ENCODE measurements at places on chromosomes 2 and 18.

- DNase-seq = no peak
- H3K4me3 ChIP-seq = no peak overlapping the region
- no peaks in the 10 kb centered on the region for H3K36me3 ChIP-seq
- no peak overlapping the region for H3K27ac ChIP-seq
- H3K27me3 ChIP-seq = no peaks in the 10 kb centered on the region
These were observed 6.2 kb upstream of the SPEG start for GRCh38 chr2:219428469-219428868.

DNA sequence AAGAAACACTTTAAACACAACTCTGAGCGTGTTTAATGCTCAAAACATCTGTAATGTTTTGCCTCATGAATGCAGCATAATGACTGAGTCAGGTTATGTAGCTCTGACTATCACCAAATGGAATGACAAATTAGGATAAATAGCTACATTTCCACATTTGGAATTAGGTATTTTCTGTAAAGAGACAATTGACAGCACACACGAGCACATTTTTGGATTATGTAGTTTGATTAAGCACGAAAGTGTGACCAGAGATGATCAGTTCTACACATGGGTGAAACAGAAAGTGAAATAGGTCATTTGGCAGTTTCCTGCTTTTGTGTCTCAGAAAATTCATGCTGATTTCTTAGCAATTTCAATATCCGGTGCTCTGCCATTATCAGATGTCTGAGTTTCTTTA is 29.0 kb downstream of the LPIN1 start:
- no peak overlapping the region for H3K4me3 ChIP-seq
- no peak for DNase-seq
- H3K27me3 ChIP-seq = no peaks in the 10 kb centered on the region
- H3K36me3 ChIP-seq = peaks cover 23% of the 10 kb centered on the region
- H3K27ac ChIP-seq = no peak overlapping the region

GRCh38 chr2:28408764-28409599 is 16.3 kb downstream of the FOSL2 start:
- no peak for DNase-seq
- H3K4me3 ChIP-seq = peak overlapping the region; percentile 22
- peak overlapping the region; percentile 89 for H3K27ac ChIP-seq

- no peak for DNase-seq
- H3K27ac ChIP-seq = peak overlapping the region; percentile 23
- no peaks in the 10 kb centered on the region for H3K36me3 ChIP-seq
- H3K27me3 ChIP-seq = no peaks in the 10 kb centered on the region
- no peak overlapping the region for H3K4me3 ChIP-seq
These were observed 46.2 kb upstream of the NABP1 start for GRCh38 chr2:191631754-191632153.

GRCh38 chr2:134307334-134307733 is 53.5 kb downstream of the MGAT5 start:
- H3K27ac ChIP-seq = no peak overlapping the region
- H3K36me3 ChIP-seq = no peaks in the 10 kb centered on the region
- no peak overlapping the region for H3K4me3 ChIP-seq

GRCh38 chr2:86492048-86492453 is 50.9 kb downstream of the KDM3A start:
- no peaks in the 10 kb centered on the region for H3K27me3 ChIP-seq
- H3K4me3 ChIP-seq = no peak overlapping the region
- DNase-seq = no peak

GRCh38 chr2:119657466-119658145 is 21.4 kb upstream of the TMEM177 start:
- H3K36me3 ChIP-seq = no peaks in the 10 kb centered on the region
- DNase-seq = no peak
- peaks cover 14% of the 10 kb centered on the region for H3K27me3 ChIP-seq

DNA sequence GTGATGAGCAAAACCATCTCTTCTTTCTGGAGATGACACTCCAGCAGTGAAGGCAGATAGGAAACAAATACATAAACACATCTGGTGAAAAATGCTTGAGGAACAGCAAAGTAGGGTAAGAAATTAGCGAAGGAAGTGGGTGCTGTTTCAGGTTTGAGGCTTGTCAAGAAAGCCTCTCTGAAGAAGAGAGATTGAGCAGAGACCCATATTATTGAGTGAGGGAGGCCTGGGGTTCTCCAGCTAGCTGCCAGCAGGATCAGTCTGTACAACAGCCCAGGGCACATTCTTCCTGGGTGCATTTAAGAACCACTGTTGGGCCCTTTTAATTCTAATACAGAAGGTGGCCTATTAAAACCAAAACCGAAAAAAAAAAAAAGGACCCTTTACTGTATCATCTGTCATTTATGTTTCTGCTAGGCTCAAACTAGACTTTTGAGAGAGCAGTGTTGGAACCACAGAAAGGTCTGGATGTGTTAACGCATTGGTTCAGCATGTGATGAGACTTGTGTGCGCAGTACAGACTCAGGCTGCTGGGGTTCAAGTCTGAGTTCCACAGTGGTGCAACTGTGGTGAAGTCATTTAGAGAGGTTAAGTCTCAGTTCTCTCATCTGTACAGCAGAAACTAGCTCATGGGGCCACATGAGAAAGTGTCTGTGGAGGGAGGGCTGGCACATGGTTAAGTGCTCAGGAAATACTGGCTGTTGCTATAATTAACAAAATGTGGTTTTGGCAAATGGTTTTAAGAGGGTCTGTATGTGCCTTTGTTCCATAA is 28.9 kb downstream of the MGAT5 start:
- no peaks in the 10 kb centered on the region for H3K27me3 ChIP-seq
- no peak for DNase-seq
- H3K4me3 ChIP-seq = no peak overlapping the region
- no peaks in the 10 kb centered on the region for H3K36me3 ChIP-seq

DNA sequence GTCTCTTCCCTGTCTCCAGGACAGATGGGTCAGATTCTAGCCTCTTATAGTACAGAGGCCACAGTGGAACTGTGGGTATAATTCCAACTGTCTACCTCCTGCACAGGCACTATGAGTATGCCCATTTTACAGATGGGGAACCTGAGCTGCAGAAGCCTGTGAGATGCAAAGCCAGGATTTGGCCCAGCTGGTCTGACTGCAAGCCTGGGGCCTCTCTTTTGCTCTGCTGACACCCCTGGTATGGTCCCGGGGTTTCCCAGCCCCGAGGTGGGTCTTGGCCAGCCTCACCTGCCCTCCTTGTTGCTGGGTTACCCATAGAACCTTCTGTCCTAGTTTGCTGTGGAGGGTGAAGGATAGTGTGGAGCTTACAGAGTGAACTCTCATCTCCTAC is 9.8 kb downstream of the HS6ST1 start:
- H3K27me3 ChIP-seq = no peaks in the 10 kb centered on the region
- no peak overlapping the region for H3K27ac ChIP-seq
- H3K4me1 ChIP-seq = peaks cover 55% of the 10 kb centered on the region
- H3K4me3 ChIP-seq = no peak overlapping the region

GRCh38 chr2:3839476-3839875 is 136.1 kb downstream of the DCDC2C start:
- no peaks in the 10 kb centered on the region for H3K4me1 ChIP-seq
- DNase-seq = no peak
- H3K4me3 ChIP-seq = no peak overlapping the region
- peaks cover 6% of the 10 kb centered on the region for H3K27me3 ChIP-seq
- H3K27ac ChIP-seq = no peak overlapping the region
- no peaks in the 10 kb centered on the region for H3K36me3 ChIP-seq

GRCh38 chr2:26595146-26595545 is 46.0 kb downstream of the CIB4 start:
- peaks cover 50% of the 10 kb centered on the region for H3K27me3 ChIP-seq
- H3K36me3 ChIP-seq = no peaks in the 10 kb centered on the region
- DNase-seq = no peak
- H3K4me3 ChIP-seq = no peak overlapping the region
- H3K27ac ChIP-seq = no peak overlapping the region

GRCh38 chr2:53610260-53610659 is 157.3 kb upstream of the CHAC2 start:
- H3K36me3 ChIP-seq = peaks cover 2% of the 10 kb centered on the region
- no peak overlapping the region for H3K4me3 ChIP-seq
- no peak overlapping the region for H3K27ac ChIP-seq
- peaks cover 10% of the 10 kb centered on the region for H3K27me3 ChIP-seq
- peaks cover 9% of the 10 kb centered on the region for H3K4me1 ChIP-seq

- no peaks in the 10 kb centered on the region for H3K27me3 ChIP-seq
- no peak for DNase-seq
- no peak overlapping the region for H3K4me3 ChIP-seq
- H3K36me3 ChIP-seq = peaks cover 2% of the 10 kb centered on the region
- H3K4me1 ChIP-seq = peaks cover 15% of the 10 kb centered on the region
These were observed 195.1 kb downstream of the TMEM247 start for GRCh38 chr2:46674488-46674887.

DNA sequence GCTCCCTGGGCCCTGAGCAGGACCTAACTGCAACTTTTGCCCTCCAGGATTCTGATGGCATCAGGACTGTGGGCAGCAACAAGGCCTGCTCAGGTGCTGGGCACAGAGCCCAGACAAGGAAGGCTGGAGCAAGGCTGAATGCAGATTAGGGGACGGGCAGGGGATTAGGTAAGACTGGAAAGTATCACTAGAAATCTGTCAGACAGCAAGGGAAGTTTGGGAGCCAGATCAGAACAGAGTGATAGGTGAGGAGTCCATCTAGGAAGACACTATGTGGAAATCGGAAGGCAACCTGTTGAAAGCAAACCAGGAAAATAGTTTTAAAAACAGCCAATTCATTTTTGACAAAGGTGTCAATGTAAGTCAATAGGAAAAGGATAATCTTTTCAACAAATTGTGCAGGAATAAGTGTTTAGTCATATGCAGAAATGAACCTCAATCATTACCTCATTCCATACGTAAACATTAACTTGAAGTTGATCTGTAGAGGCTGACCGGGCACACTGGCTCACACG is 56.4 kb upstream of the STPG4 start:
- H3K4me3 ChIP-seq = no peak overlapping the region
- peaks cover 21% of the 10 kb centered on the region for H3K4me1 ChIP-seq
- no peak overlapping the region for H3K27ac ChIP-seq
- no peaks in the 10 kb centered on the region for H3K27me3 ChIP-seq
- DNase-seq = no peak

GRCh38 chr2:28447086-28447485 is 48.8 kb upstream of the PLB1 start:
- no peaks in the 10 kb centered on the region for H3K36me3 ChIP-seq
- no peak overlapping the region for H3K4me3 ChIP-seq
- H3K27ac ChIP-seq = peak overlapping the region; percentile 17
- DNase-seq = no peak
- H3K4me1 ChIP-seq = peaks cover 39% of the 10 kb centered on the region
- H3K27me3 ChIP-seq = no peaks in the 10 kb centered on the region

DNA sequence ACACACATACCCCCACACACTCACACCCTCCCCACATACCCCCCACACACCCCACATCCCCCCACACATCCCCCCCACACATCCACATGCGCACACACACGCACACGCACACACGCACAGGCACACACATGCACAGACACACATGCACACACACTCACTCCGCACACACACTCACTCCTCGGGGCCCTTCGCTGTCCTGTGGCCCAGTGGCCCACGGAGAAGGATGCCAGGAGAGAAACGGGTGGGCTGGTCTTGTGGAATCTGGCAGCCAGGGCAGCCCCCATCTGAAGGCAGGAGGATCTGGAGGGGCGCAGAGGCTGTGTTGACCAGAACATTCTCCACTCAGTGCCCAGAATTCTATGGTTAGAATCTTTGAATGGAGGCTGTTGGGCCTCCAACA is 51.6 kb downstream of the ACAA2 start:
- H3K27me3 ChIP-seq = no peaks in the 10 kb centered on the region
- H3K4me1 ChIP-seq = peaks cover 8% of the 10 kb centered on the region
- no peaks in the 10 kb centered on the region for H3K36me3 ChIP-seq
- H3K4me3 ChIP-seq = no peak overlapping the region
- H3K27ac ChIP-seq = no peak overlapping the region

GRCh38 chr2:130911482-130911881 is 74.8 kb downstream of the ARHGEF4 start:
- peaks cover 21% of the 10 kb centered on the region for H3K27me3 ChIP-seq
- H3K27ac ChIP-seq = no peak overlapping the region
- no peaks in the 10 kb centered on the region for H3K4me1 ChIP-seq

DNA sequence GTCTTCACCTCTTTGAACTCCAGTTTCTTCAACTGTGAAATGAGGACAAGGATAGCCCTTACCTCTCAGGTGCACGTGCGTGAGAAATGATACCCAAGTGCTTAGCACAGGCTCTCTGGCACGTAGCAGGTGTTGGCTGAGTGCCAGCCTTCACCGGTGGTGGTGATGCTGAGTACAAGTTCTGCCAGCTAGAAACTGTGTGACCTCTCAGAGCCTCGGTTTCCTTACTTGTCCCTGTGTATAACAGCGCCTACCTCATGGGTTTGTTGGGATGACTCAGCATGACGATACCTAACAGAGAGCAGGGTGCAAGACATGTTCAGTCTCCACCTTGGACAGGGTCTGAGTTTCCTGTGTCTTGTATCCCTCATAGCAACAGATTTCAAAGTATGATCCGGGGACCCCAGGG is 205.1 kb downstream of the TNS1 start:
- DNase-seq = no peak
- H3K4me1 ChIP-seq = peaks cover 18% of the 10 kb centered on the region
- H3K27me3 ChIP-seq = no peaks in the 10 kb centered on the region
- H3K4me3 ChIP-seq = no peak overlapping the region

GRCh38 chr2:201436141-201436540 is 15.1 kb downstream of the TRAK2 start:
- H3K36me3 ChIP-seq = no peaks in the 10 kb centered on the region
- peak overlapping the region; percentile 73 for H3K27ac ChIP-seq
- DNase-seq = no peak
- no peak overlapping the region for H3K4me3 ChIP-seq

DNA sequence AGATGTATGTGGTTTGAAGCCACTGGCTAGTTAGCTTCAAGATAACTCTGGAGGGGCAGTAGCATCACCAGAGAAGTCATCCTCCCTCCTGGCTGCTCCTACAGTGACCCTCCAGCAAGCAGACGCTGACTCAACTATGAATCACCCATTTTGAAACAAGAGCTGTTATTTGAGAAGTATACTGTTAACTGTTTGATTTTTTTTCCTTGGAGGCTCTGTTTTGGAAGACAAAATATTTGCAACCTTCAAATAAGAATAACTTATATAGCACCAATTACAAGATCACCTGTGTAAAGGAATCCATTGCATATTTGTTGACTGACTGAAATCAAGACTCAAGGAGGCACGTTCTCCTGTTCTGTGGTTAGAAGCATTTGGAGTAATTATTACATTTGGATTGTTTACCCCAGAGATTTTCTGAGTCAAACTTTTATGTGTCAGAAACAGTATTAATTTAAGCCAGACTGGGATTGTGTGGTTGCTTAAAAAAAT is 313.8 kb downstream of the MTX2 start:
- H3K4me3 ChIP-seq = no peak overlapping the region
- H3K27me3 ChIP-seq = peaks cover 14% of the 10 kb centered on the region
- peaks cover 10% of the 10 kb centered on the region for H3K4me1 ChIP-seq
- no peak for DNase-seq
- H3K27ac ChIP-seq = no peak overlapping the region

GRCh38 chr2:227477291-227477690 is 5.3 kb downstream of the AGFG1 start:
- H3K4me3 ChIP-seq = no peak overlapping the region
- H3K36me3 ChIP-seq = no peaks in the 10 kb centered on the region
- H3K4me1 ChIP-seq = peaks cover 55% of the 10 kb centered on the region
- no peaks in the 10 kb centered on the region for H3K27me3 ChIP-seq
